ENCODE measurements at places on chromosomes 3 and 15.

DNA sequence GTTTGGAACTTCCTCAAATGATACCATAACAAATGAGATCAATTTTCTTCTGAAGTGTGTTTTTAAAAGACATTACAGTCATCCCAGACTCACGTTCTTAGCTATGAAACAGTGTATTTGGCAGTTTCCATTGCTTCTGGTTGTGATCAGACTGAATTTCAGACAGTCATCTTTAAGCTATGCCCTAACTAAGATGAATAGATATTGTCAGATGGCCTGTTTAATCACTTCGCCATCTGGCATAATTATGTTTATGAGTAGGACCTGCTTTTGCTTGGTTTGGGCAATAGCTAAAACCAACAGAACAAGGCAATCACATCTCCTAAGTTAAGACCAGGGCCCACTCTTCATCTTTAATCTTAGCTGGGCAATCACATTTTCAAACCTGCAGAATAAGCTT, 313.1 kb downstream of the SV2B start:
- DNase-seq = no peak

DNA sequence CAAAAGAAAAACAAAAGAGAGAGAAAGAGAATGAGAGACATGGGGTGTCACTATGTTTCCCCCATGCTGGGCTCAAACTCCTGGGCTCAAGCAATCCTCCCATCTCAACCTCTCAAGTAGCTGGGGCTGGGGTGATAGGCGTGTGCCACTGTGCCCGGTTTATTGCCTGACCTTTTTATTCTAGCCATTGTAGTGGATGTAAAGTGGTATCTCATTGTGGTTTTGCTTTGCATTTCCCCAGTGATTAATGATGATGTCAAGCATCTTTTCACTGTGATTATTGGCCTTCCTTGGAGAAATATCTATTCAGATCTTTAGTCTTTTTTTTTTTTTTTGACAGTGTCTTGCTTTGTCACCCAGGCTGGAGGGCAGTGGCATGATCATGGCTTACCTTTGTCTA, 37.7 kb upstream of the GK5 start:
- no peak for DNase-seq

GRCh38 chr3:140931016-140931454, 10.6 kb upstream of the SLC25A36 start:
- DNase-seq = no peak

DNA sequence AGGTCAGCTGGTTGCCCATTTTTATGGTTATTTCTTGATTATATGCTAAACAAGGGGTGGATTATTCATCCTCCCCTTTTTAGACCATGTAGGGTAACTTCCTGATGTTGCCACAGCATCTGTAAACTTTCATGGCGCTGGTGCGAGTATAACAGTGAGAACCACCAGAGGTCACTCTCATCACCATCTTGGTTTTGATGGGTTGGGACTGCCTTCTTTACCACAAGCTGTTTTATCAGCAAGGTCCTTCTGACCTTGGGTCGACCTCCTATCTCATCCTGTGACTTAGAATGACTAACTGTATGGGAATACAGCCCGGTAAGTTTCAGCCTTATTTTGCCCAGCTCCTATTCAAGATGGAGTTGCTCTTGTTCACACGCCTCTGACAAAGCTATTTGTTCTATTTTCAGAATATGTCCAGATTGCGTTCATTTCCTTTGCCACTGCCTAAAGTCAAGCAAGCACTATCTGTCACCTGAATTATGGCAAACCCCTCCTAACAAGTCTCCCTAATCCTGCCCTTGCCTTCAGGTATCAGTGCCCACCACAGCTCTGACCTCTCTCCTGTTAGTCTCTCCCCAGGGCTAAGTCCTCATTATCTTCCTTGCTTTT, 308.5 kb downstream of the ROBO2 start:
- no peak for DNase-seq

GRCh38 chr3:150960708-150961684, 11.5 kb downstream of the CLRN1 start:
- DNase-seq = no peak

DNA sequence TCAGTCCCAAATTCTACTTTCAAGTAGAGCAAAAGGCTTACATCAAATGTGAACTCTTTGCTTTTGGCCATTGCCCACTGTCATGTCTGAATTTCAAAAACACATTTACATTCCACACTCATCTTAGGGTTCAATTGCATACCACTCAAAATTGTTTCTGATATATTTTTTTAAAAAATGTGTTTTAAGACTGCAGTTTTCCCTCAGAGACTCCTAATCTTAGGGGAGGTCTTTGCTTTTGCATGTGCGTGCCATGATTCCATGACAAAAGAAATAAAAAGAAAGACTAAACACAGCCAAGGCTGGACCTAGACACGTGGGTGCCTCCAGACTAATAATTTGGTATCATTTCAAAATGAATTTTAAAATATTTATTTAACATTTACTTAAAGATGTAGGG, 396.8 kb upstream of the RASGRP1 start:
- DNase-seq = no peak

- DNase-seq = no peak
Measured at GRCh38 chr15:25242957-25243799, 195.6 kb downstream of the UBE3A start.

DNA sequence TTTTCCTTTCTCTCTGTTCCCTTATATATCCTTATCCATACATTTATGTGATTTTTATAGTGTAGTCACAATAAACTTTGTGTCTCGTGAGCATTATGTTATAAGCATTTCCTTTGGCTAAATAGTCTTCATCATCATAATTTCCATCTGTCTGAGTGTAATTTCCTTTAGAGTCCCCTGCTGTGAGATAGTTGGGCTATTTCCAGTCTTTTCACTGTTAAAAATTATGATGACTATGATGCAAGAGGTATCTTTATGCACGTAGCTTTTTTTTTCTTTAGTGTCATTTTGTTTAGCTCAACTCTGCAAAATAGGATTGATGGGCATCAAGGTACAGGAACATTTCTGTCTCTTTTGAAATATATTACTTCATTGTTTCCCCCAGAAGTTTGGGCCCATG, 26.9 kb upstream of the CA12 start:
- DNase-seq = no peak

GRCh38 chr15:40782609-40783227, 12.9 kb downstream of the C15orf62 start:
- peak; percentile 92 for DNase-seq

GRCh38 chr3:195908694-195909581, 587 bp upstream of the TNK2 start:
- DNase-seq = peak; percentile 46

GRCh38 chr15:71660501-71660900, 149.9 kb upstream of the NR2E3 start:
- DNase-seq = no peak

DNA sequence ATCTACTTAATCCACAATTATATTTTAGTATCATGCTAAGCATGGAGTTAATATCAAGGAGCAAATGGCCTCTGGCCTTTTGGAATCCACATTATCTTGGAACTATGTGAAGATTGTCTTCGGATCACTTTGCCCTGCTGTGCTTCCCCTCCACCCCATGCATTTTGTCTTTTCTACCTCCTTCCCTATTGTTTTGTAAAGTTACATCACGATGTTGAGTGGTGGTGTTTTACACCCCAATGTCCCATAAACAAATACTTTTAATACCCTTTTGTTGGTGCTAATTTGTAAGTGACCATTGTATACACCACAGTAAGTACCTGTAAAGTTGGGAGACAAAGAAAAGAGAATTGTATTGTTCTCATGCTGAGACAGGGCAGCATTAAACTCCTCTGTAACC, 258.4 kb upstream of the ZNF717 start:
- no peak for DNase-seq

DNA sequence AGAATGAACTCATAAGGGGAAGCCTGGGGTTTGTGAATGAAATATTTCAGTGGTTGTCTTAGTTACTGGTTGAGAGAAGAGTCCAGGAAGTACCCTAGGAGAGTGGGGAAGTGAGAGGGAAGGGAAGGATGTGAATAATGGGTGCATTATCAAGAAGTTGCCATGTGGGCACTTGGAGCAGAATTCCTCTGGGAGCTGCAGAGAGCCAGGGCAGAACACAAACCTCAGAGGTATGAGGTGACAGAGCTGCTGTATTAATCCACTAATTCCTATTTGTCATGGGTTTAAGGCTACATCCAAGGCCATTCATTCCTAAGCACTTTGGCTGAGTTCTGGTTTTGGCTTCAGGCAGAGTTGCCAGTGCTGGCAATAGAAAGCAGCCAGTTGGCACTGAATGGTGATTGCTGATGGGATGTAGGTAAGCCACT, 29.0 kb downstream of the NDUFB4 start:
- DNase-seq = no peak

- DNase-seq = no peak
Measured at GRCh38 chr3:23944007-23944783, 891 bp upstream of the NR1D2 start.

GRCh38 chr3:195384952-195385351, 57.9 kb downstream of the ACAP2 start:
- no peak for DNase-seq

DNA sequence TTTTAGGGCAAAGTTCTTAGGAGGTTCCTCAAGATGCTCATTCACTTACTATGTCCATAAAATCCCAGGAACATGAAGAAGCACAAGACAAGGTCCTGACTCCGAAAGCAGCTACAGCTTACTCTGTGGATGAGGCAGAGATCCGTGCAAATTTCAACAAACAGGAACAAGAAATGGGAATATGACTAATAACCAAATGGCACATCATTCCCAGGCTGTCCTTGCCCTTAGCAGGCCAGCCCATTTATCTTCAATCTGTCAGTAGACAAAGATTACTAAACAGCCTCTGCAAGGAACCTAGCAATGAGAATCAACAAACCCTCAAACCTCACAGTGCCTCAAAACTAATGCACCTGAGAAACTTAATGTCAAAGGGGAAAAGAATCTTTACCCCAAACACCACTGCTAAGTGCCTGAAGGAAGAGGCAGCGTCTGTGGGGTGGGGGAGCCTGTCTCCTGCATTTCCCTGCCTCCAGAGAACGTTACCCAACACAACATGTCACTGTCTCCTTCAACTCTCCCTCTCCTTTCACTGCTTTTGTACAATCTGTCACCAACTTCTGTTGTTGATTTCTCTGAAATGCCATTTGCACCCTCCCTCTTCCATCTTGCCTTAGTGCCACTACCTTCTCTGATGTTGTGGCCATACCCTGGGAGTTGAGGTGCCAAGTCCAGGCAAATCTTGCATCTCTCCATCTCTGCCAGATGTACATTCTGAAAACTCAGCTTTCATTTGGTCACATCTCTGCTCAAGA, 4.8 kb downstream of the TNFAIP8L3 start:
- DNase-seq = no peak

GRCh38 chr3:184727357-184728009, 15.6 kb upstream of the MAGEF1 start:
- DNase-seq = peak; percentile 27

DNA sequence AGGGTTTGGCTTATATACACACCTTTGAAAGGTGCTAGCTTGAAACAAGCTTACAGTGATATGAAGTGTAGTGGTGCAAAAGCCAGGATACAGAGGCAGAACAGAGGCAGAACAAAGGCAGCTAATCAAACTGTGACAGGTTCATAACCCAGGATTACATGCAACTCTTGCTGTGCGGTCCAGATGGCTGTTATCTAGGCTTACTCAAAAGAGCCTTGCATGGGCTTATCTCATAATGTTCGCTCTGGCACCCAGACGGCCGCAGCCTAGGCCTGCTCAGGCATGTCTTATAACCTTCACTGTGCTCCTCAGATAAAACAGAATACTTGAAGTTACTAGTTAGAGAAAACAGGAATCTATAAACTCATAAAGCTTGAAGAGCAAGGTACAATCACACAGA, 22.8 kb upstream of the NOX5 start:
- DNase-seq = peak; percentile 80

DNA sequence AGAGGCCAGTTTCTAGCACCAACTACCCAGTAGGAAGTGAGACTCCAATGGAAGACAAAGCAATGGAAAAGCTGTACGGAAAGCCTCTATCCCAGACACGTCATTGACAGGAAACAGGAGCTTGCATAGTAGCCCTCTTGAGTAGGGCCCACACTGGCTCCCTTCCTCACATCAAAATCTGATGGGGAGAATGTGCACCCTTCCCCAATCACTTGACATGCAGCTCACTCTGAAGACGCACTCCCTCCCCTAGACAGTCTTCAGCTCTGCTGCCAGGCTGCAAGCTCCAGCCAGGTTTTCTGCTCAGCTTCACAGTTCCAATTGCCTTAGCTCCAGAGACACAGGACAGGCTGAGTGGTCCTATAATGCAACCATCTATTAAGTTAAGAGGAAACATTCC, 567.8 kb downstream of the EPHB1 start:
- no peak for DNase-seq

GRCh38 chr15:35078221-35078915, 6.7 kb downstream of the NANOGP8 start:
- DNase-seq = peak; percentile 55

DNA sequence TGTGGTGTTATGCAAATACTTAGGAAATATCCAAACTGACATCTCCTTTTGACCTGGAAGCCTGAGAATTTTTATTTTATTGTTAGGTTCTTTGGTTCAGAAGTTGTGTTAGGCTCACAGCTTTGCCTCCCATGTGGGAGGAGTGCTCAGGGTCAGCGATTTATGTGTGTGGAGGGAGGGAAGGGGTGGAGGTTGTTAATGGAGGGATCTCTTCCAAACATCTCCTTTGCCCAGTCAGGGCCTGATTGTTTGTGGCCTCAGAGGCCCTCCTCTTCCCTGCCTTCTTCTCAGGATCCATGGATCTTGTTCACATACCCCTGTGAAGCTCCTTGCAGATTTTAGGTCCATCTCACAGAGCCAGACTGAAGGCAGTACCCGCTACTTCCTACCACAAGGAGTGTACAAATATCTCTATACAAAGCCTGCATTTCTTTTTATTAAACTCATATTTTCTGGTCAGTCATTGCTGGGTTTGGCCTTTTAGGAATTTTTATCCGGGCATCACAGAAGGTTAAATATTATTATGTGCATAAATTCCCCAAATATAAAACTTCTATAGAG, 40.3 kb downstream of the BBX start:
- no peak for DNase-seq

DNA sequence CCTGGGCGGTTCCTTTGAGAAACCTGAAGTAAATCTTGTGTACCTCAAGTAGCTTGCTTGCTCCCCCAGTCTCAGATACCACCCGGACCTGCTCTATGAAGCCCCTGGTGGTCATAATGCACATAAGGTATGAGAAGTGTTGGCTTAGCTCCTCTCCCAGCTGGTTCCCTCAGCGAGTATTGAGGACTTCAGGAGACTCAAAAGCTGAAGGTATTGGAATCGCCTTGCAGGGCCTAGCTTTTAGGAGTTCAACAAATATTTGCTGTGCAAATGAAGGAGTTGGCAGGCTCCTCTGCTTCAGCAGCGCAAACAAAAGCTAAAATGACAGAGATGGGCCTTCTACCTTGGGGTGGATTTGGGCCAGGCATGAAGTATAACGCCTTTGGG, 1.7 kb downstream of the CMTM8 start:
- no peak for DNase-seq

- DNase-seq = no peak
Measured at GRCh38 chr3:183327343-183327742, 74.3 kb downstream of the B3GNT5 start.

DNA sequence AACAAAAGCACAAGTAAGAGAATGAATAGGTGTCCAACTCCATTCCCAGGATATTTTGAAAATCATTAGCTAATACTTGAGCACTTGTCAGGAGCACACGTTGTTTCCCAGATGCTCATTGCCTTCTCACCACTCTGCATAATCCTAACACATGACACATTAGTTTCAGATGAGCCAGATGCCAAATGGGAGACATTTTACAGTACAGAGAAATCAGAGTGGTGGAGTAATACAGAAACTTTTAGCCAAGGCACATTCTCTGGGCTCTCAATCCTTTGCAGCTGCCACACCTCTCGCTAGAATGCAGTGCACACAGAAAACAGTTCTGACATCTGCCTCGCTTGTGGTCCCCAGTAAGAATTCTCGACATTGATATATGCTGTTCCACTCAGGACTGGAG, 76.6 kb downstream of the P3H2 start:
- no peak for DNase-seq
